ENCODE measurements at places on chromosomes 4 and X.

GRCh38 chrX:70176938-70177533 is at the start of gene DGAT2L6:
Gene DGAT2L6, plus strand, starts transcription at chrX:70177483. Its CDS starts 100 bp downstream, at chrX:70177583.
- no peak for DNase-seq

GRCh38 chr4:140635606-140636005 is 66.8 kb upstream of the UCP1 start:
- no peak for DNase-seq

- DNase-seq, result no peak
Measured at GRCh38 chr4:108170631-108171338, 2.1 kb upstream of the LEF1 start.

DNA sequence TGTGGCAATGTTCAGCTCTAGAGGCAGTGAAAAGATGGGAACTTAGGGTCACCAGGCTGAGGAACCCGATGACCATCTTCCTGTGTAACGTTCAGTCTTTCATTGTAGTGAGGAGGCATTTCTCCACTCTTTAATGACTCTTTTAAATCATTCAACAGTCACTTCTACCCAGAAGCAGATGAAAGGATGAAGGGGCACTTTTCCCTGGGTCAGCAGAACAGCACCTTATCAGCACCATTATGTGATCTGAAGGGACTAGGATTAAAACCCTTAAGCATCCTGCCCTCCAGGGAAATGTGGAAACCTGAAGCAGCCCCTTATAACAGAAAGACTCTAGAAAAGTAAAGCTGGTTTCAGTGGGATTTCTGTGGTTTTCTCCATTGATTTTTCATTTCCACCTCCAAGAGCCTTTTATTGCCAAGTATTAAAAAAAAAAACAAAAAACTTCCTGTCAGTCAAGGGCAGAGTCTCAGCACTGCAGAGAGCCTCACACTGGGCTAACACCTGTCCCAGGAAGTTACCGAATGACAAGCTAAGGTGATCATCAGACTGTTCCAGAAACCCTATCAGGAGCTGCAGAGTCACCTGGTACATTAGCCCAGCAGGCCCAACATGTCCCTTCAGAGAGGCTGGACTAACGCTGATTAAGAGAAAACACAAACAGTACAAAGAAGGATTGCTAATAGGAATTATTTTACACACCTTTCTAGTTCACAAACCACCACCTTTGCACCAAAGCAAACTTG is 185.9 kb downstream of the SHROOM3 start:
- no peak for DNase-seq

GRCh38 chrX:135389717-135390116 is 32.0 kb upstream of the SMIM10L2A start:
- no peak for DNase-seq

GRCh38 chr4:46329118-46329976 is 60.6 kb downstream of the GABRA2 start:
- DNase-seq, result no peak

- no peak for DNase-seq
Measured at GRCh38 chr4:6125103-6125651, 75.2 kb downstream of the JAKMIP1 start.

DNA sequence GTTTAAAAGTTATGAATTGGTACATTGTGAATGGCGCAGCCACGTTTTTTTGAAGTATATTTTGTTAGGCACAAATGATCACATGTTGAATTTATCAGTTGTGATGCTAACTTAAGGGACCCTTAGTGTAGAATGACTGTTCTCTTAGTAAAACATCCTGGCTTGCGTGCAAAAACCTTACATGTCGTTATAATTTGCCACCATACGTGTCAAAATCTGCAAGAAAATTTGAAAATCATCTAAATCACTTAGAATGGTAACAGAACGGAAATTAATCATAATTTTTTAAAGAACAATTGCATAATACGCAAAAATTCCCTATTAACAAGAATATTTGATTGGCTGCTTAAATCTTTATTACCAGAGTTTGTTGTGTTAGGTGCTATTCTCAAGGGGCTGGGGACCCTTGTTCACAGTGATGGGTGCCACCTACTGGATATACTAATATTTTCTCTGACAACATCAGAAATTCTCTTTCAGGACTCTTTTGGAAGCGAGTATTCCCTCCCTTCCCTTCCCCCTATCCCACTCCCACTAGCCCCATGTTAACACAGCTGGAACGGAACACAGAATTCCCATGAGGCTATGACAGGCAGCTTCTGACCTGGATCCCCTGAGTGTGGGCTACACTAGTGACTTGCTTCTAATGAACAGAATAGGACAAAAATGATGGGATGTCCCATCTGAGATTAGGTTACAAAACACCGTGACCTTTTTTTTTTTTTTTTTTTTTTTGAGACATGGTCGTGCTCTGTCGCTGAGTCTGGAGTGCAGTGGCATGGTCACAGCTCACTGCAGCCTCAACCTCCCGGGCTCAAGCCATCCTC is 71.8 kb downstream of the SUPT20HL2 start:
- no peak for DNase-seq

- no peak for DNase-seq
Measured at GRCh38 chr4:337932-338758, 531 bp downstream of the ZNF141 start.

DNA sequence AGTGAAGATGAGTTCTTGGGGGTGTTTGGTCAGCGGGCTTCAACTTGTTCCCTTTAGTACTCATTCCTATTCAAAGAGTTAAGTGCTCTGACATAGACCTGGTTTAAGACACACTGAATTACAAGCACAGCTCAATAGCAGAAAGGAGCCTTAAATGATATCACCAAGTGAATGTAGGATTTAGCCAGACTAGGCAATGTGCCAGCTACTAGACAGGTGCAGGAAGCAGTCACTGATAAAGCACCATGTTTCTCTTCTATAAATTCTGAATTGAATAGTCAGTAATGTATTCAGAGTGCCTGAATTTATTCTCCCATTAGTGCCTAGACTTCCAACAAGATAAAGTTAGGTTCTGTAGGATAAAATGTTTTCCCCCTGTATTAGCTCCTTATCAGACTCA is 63.6 kb downstream of the ASB9 start:
- no peak for DNase-seq

- no peak for DNase-seq
Measured at GRCh38 chr4:16579866-16580265, 318.6 kb downstream of the LDB2 start.

DNA sequence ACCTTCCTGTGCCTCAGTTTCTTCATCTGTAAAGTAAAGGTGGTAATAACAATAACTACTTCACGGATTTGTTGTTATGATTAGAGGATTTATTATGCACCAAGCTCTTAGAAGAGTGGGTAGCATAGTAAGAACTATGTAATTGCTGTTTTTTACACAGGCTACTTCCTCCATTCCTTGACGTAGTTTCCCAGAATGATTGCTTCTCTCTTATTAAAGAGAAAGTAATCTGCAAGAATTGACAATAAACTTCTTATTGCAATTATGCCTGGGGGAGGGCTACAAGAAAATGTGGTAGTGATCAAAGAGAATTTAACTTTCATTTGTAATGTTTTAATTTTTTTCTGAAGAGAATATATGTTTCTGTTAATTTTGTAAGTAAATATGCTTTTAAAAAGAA is 238.7 kb downstream of the GASK1B start:
- no peak for DNase-seq

DNA sequence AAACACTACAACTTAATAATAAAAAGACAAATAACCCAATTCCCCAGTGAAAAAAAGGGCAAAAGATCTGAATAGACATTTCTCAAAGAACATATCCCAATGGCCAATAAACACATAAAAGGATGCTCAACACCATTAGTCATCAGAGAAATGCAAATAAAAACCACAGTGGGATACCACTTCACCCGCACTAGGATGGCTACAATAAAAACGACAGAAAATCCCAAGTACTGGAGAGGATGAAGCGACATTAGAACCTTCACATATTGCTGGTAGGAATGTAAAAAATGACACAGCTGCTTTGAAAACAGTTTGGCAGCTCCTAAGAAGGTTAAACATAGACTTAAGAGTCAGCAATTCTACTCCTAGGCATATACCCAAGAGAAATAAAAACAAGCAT is 140.6 kb upstream of the ARX start:
- no peak for DNase-seq

GRCh38 chr4:27714073-27714472 is 853.4 kb downstream of the STIM2 start:
- DNase-seq, result no peak

DNA sequence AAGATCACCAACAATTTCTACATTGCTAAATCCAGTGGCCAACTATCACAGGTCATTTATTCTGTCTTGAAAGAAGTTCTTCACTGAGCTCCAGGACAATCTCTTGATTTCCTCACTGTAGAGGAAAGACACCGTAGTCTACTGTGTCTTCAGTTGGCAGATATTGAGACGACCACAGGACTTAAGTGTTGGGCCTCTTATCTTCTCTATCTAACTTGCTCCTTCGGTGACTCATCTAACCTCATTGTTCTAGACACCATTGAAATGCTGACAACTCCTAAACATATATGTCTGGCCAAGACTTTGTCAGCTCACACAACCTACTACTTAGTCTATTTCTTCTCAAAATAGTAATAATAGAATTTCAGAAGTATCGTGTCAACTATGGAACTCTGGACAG is 425.8 kb downstream of the ARAP2 start:
- no peak for DNase-seq

- DNase-seq, result no peak
Measured at GRCh38 chr4:40548256-40548655, 81.4 kb downstream of the RBM47 start.

DNA sequence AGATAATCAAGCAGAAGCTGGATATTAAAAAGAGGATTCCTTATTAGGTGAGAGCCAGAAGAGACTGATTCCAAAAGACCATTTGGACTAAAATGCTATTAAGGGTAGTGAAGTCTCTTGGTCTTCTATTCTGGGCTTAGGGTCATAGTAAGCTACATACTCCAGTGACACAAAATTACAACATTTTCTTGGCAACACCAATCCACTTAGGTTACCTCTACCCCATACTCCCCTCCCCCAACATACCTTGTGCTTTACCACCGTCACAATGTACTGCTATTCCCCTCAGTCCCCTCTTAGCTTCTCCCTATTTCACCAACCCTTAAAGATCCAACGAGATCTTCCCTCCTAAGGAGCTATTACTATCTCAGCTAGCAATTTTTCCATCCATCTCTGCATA is 11.4 kb downstream of the RLIM start:
- DNase-seq, result no peak

DNA sequence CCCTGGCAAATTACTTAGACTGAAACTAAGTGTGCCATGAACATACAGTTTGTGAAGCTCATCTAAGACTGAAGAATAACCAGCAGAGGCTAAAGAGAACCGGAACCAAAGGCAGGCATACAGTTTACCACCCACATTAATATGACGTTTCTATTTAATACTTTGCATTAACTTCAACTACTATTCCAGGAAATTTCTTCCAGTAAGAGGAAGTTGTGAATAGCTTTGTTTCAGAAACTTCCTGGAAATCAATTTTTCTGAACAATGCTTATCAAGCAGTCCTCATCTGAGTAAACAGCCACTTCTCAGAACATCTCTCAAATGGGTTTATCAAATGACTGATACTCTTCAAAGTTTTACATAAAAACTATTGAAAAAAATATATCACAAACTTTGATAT is 252.7 kb downstream of the OPHN1 start:
- no peak for DNase-seq

DNA sequence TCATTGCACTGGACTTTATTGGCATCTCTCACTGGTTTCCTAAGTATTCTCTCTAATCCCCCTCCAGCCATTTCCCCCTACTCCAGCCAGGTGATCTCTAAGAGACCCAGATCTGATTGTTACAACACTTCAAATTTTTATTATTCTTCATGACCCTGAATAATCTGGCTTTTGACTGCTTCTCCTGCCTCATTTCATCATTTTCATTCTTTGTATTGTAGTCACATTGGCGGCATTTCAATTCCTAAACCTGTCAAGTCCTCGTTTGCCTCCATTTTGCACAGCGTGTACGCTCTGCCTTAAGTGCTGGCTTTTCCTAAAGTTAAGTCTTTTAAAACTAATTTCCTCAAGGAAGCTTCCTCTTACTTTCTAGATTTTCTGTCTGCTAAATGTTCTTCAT is 31.6 kb downstream of the UBE2K start:
- no peak for DNase-seq

- no peak for DNase-seq
Measured at GRCh38 chrX:16213961-16214360, 46.7 kb downstream of the MAGEB17 start.

DNA sequence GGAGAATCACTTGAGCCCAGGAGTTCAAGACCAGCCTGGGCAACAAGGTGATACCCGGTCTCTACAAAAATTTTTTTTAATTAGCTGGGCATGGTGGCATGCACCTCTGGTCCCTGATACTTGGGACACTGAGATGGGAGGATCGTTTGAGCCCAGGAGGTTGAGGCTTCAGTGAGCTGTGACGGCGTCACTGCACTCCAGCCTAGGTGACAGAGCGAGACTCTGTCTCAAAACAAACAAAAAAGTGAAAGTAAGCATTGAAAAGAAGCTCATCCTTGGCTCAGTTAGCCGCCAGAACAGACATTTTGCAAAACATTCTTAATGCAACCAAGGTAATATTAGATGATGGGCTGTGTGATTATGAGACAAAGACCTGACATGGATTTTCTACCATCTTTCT is 223.3 kb upstream of the VCX3A start:
- no peak for DNase-seq

DNA sequence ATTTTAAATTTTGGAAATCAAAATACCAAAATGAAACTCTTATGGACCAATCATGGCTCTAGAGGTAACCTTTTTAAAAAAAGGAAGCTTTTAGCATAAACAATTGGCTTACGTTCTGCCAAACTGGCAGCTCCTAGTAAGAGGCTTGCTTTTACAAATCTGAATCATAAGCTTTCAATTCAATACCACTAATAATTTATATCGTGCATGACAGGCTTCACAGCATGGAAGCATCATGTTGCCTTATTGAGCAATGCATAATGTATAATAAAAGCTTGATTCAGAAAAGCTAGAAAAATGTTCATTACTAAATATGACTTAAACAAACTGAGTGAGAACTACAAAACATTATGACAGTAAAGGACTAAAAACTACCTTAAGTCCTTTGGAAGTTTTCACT is 280.9 kb downstream of the IQCM start:
- DNase-seq, result no peak

DNA sequence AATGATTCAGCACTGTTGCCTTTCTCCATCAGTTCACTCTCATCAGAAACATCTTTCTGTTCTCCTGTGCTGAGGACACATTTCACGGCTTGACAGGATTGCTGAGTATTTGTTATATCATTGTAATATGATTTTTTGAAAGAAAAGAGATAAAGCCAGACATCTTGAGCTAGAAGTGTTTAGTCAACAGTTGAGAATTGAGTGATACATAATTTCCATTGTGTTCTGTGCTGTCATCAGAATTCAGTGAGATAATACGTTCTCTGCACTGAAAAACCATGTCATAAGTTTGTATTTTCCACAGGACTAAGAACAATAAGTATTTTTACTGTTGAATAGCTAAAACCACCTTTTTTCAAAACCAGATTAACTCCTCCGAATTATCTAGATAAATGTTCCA is 50.2 kb upstream of the GPRIN3 start:
- DNase-seq, result no peak

- no peak for DNase-seq
Measured at GRCh38 chr4:9925750-9926439, 95.4 kb downstream of the SLC2A9 start.

All from stimulated activated CD8-positive, alpha-beta memory T cell treated with anti-CD3 and anti-CD28 coated beads, Interleukin-4, amount 100 ng/mL, for 1 hour (primary cell).